ENCODE measurements at places on chromosomes 7 and 10.
A peak's percentile ranks its signal among the peaks of the same experiment; 100 is the strongest.

- peak; percentile 26 for DNase-seq
These were observed 91.3 kb downstream of the PARD3 start for GRCh38 chr10:34723750-34724149.

DNA sequence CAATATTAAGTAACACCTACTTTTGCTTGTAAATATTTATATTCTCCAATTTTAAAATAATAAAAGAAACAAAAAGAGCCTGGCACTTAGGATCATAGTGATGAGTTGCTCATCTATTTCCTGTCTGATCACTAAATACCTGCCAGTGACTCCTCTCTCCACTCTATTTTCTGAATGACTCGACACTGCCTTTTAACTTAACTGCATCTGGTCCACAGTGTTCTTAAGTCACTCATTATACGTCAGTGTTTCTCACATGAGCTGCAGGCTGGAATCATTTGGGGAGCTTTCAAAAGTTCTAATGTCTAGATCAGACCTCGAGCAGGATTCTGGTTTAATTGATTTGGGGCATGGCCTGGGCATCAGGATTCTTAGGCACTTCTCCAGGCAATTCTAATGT lies 78.0 kb upstream of the AGBL3 start:
- no peak for DNase-seq

DNA sequence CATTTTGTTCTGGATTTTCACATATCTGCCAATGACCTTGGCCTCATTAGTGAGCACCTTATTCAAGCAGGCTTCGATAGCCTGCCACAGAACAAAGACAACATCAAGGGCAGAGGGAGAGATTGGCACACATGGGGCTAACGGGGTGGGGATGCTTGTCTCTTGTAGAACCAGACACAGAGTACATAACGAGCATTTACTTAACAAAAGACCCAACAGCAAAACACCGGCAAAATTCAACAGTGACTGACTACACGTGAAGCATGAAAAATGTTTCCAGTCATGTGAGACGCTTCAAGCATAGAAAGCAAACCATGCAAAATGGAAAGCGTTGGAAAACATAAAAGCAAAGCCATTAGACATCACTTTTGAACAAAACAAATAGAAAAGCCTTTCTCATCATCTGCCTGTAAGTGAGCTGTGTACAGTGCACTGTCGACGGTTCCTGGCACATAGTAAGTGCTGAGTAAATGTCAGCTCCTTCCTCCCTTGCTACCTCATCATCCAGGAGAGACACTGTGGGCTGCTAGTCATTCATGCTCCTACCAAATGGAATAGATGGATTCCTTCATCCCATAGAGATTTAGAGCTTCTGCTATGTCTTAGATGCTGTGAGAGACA lies 134.4 kb upstream of the AGK start:
- DNase-seq: no peak

DNA sequence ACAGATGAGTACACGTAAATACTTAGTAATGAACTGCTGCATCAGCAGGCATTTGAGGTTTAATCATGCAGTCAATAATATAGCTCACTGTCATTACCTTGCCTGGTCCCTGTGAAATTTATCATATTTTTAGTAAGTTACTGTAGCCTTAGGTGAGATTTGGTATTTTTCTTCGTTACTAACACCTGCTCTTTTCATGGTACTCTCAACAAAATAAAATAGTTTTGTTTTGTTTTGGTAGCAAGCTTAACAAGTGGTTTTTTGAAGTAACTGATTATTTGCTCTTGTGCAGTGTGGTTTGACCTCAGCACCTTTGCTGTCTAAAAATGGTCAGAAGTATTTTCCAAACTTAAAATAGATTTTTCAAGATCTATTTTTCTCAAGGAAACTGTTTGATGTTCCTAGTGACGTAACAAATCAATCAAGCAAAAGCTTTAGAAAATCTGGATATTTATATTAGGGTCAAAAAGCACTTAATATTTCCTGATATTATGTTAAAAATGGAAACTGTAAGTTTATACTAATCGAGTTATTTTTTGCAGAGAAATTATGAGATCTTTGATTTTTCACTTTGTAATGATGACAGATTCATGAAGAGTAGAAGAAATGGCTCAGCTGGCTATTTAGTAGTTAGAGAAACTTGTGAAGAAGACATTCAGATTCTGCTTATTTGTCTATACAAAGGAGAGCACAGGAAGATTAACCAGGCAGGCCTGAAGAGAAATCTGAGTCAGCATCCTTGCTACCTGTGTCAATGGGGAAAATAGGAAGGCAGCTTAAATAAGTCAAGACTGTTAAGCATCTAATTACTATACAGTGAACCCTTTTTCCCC lies 21.0 kb upstream of the RPA3 start:
- no peak for DNase-seq

DNA sequence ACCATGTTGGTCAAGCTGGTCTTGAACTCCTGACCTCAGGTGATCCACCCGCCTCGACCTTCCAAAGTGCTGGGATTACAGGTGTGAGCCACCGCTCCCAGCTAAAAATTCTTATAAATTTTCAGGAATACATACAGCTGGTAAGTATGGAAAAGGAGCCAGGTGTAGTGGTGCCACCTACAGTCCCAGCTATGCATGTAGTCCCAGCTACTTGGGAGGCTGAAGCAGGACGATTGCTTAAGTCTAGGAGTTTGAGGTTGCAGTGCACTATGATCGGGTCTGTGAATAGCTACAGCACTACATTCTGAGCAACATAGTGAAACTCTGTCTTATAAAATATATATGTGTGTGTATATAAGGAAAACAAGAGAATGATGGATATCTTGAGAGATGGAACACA lies 19.0 kb downstream of the LDB1 start:
- DNase-seq: no peak

GRCh38 chr10:50332108-50332842 lies 81.0 kb upstream of the ASAH2 start:
- DNase-seq: no peak

GRCh38 chr7:77415823-77416620 lies at the start of gene GSAP:
TSS of gene GSAP (minus strand) at chr7:77416349. CDS start at chr7:77416321, 28 bp downstream.
- peak; percentile 41 for DNase-seq

- no peak for DNase-seq
These were observed 142.2 kb downstream of the PLPP4 start for GRCh38 chr10:120599200-120599724.

GRCh38 chr7:75920431-75921161 lies 5.6 kb downstream of the POR start:
- no peak for DNase-seq

GRCh38 chr7:43294080-43294630 lies 181.7 kb downstream of the HECW1 start:
- DNase-seq: no peak

DNA sequence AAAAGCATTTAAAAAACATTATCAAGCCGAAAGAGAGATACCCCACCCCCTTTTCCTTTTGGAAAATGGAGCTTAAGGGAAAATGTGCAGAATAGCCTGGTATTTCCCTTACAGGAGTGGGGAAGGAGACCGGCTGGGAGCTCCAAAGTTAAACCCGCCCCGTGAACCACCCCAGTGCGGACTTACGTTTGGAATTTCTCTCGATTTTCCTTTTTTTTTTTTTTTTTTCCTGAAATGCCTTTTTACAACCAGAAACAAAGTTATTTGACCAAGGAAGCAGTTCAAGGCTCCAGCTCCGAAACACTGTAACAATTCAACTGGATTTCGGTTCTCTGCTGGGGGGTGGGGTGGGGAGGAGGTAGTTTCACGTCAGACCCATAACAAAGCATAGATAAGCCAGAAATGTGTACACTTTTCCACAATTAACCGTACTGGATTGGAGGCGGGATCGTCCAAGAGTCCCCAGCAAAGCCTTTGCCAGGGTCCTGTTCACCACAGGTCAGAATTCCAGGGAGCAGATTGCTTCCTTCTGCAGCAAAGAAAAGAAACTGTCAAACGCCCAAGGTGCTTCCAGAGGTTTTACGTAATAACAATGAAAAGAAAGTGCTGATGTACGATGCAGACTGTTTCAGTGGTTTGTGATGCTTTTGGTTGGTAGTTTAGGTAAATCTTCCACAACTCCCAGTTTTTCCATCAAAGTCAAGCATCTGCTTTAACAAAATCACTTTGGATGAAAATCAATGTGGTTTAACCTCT lies 6.7 kb downstream of the SKIDA1 start:
- no peak for DNase-seq

DNA sequence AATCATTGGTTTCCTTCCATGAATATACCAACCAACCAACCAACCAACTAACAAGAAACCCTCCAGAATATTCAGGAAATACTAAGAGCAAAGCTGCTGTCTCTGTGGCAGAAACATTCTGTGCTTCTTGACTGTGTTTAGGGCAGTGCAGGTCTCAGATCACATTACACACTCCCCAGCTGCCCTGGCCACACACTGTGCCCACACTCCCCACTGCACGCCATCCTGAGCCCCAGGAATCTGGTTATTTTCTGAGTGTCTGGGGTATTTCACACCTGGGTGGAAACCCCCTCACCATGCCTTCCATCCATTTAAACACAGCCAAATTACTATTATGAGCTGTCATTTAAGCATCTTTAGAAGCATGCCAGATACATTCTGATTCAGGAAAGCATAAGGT lies 183.7 kb upstream of the ANK3 start:
- no peak for DNase-seq

DNA sequence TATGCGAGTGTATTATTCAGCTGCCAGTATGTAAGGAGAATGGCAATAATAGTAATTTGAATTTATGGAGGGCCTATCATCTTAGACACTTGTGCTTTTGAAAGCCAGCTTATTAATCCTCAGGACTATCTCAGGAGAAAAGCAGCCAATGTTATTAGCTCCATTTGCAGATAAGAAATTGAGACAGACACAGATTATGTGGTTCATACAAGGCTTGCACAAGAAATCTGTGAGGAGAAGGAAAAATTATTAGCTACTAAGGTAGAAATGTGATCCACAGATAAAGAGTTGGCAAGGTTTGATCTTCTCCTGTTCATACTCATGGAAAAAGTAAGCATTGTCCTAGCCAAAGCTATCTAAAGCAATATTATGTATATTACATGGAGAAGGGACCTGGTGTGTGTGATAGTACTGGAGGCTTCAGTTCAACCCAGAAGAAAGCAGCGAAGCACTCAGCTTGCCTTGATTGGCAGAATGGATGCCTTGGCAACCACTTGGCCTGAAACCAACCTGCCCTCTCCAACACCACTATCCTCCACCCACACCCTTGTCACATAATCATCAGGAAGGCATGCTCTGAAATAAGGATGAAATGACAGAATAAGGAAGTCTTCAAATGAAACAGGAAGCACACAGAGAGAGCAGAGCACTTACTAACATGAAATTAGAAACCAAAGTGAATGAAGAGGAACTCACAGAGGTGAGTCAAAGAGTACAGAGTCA lies 18.0 kb downstream of the MACC1 start:
- no peak for DNase-seq

- no peak for DNase-seq
These were observed 6.8 kb upstream of the CSTF2T start for GRCh38 chr10:51706225-51706624.

DNA sequence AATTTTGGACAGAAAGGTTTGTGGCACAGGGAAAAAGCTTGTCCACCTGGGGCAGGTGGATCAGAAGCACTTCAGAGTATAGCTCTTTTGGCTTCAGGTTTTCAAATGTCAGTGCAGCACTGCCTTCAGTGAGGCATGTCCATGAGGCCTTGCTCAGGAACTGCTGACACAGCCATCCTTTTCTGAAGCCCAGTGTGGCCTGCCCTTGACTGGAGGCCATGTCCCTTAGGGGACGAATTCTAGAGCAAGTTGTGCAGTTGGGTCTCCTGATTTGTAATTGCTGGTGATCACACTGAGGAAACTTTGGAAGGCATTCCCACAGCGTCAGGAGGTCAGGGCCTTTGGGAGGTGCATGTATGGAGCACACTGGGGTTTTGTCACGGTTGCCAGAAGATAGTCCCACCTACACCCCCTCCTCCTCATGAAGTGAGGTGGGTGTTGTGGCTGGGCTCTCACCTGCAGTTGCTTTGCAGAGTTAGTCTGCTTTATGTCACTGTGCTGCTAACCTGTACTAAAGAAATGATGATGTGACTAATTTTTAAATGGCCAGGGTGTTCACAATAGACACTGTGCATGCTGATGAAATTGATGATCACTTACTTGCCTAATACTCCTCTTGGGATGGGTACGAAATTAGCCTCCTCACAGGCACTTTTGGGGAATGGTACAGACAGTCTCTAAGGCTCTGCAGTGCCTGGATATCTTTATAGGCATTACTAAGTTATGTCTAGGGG lies 41.7 kb downstream of the OGDH start:
- no peak for DNase-seq

GRCh38 chr7:5492636-5493020 lies 69.0 kb upstream of the TNRC18 start:
- DNase-seq: no peak

DNA sequence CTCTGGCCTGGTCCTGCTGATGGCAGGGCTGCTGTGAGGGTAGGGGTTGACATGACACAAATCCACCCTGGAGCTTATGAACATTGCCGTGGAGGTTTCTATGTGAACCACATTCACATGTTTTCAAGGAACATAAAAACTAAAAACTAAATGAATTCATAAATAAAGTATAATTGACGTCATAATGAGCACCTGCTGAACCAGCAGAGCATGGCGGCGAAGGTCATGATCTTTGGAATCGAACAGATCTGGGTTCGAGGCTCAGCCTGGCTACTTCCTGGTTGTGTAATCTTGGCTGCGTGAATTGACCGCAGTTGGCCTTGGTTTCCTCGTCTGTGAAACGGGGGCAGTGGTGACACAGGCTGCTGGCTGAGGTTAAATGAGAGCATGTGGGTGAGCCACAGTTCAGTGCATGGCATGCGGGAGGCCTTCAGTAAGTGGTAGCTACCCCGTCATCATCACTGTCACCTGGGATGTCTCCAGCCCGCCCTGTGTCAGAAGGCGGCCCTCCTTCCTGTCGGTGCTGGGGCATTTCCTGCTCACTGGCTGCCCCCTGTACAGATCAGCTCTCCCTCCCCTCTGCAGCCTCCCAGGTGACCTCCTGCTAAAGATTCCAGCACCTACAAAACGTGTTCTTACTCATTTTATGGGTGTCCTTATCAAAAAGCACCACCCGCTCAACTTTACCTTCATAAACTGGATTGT lies 190.3 kb upstream of the SHH start:
- no peak for DNase-seq
